ENCODE measurements at places on chromosomes 6 and 20.

GRCh38 chr20:63846128-63846771 is 15.0 kb upstream of the ABHD16B start:
- DNase-seq, result no peak

- DNase-seq, result no peak
These were observed 33.0 kb downstream of the RPP40 start for GRCh38 chr6:4970739-4971395.

DNA sequence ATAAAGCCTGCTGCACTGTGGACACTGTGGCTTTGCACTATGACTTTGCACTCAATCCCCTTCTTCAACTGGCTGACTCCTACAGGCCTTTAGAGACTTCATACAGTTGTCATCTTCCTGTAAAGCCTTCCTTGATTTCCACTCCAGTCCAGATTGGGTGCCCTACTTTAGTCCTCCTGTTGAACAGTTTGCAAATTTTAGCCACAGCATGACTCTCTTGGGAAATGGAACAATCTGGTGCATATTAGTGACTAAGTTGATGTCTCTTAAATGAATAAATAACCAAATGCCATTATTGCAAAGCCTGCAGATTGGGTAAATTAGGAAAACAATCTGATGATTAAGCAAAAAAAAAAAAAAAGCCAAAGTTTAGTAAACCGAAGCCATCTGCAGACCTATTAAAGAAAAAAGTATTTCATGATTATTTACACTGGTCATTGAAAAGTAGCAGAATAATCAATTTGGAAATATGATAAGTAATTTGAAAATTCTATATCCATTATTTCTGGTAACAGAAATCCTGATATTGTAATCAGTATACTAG is 12.6 kb downstream of the PLCB4 start:
- no peak for DNase-seq

DNA sequence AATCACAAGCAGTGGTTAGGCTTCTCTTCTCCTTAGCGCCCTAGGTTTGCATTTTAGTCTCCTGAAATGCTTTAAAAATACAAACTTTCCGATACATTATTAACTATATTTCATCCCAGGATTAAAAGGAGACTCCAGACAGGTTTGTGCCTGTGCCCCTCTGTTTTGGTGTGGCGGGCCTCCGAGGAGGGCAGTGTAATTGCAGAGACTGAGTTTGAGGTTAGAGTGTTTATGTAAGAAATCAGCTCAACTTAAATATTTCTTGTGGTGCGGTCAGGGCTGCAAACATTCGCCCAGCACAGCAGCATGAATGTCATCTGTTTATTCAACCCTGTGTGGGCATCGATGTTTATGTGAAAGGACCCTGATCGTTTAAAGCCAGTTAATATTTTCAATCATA is 130.4 kb upstream of the AKAP12 start:
- DNase-seq, result no peak

DNA sequence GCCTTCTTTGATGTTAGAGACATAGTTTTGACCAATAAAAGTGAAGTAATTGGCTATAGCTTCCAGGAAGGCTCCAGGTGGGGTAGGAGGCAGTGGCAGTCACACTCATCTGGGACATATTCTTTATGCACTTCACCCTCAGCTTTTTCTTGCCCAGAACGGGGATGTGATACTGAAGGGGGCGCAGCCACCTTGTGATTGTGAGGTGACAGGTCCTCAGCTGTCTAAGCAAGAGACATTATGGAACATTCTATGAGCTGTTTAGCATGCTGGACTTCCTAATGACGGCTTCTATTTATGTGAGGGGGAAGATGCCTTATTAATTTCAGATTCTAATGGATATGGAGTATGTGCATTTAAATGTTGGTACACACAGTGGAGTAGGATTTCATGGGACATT is 151.3 kb upstream of the ZFP64 start:
- DNase-seq, result no peak

DNA sequence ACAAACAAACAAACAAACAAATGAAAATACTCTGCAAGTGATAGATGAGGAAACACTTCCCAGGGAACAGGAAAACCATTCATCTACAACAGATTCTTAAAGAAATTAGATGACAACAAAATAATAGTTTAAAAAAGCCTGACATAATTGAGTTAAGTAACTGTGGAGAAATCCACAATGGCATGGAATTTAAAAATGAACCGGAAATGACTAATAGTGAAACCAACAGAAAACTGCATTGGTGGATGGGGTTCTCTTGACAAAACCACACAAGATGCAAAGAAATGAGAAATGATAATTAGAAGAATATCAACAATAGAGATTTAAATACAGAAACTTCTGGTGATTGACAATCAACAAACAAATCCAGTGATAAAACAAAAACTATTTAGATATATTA is 785.6 kb downstream of the QKI start:
- DNase-seq, result no peak

DNA sequence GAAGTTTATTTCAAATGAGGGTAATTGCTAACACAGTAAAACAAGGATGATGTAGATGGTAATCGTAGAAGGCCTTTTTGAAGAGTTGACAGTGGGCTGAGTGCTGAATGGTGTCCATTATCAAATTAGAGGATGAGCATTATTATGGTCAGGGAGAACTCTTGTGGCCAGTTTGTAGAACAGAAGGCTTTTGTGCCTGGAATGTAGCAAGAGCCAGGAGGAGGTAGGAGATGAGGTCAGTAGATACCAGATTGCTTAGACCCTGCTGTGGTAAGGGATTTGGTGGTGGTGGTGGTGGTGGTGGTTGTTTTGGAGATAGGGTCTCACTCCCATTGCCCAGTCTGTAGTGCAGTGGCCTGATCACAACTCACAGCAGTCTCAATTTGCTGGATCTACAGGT is 6.2 kb downstream of the CSE1L start:
- no peak for DNase-seq

- no peak for DNase-seq
These were observed 218.1 kb upstream of the MCHR2 start for GRCh38 chr6:100212131-100212530.

- DNase-seq, result no peak
These were observed 453 bp downstream of the KCNQ5 start for GRCh38 chr6:72622094-72622940.

DNA sequence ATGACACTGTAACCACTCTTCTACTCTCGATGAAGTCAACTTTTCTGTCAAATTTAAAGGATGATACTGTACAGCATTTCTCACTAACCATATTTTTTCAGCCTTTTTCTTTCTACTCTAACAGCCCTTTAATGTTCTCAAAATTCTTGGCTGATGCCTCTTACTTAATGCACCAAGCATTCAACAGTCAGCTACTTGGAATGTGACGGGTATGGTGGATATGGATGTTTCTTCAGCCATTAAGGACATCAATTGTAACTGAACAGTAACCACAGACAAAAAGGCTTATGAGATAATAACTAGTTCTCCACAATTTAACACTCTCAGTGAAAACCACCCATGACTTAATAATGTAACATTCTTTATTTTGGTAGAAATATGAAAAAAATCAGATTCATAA is 467.2 kb upstream of the ZNF337 start:
- DNase-seq, result no peak

DNA sequence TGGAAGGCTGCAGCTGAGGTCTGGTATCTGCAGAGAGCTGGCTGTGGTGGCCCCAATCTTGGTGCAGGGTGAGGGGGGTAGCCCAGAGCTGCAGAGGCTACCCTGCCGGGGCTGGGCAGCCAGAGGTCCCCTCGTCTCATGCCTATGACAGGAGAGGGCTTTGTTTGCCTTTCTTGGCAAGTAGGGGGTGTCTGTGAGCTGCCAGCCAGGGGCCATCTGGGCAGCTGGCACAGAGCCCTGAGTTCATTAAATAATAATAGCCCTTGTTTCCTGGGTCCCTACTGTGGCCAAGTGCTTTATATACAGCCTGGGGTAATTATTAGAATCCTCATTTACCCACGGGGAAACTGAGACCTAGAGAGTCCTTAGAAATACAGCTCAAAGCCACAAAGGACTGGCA is 66.6 kb downstream of the EZR start:
- no peak for DNase-seq

- DNase-seq, result no peak
These were observed 309.9 kb upstream of the OPRM1 start for GRCh38 chr6:153729189-153729588.

GRCh38 chr6:137736048-137736818 is 130.8 kb upstream of the TNFAIP3 start:
- DNase-seq, result no peak

DNA sequence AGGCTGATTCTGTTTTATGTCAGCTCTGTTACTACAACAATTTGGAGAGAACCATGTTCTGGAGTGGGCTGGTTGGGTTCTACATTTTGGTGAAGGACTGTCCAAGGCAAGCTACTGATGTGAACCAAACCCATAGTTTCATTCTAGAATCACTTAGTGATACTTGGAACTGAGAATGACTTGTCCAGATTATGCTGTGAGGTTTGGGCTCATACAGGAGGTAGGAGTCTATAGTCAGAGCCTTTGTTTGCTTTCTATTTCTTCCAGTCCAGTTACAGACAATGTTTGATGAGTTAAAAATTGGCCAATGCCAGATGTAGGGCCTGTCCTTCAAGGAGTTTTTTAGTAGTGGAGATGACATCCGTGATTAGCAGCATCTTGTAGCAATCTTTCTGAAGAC is 97.9 kb downstream of the LRRC1 start:
- no peak for DNase-seq

GRCh38 chr6:40671694-40672050 is 84.5 kb upstream of the LRFN2 start:
- no peak for DNase-seq

GRCh38 chr6:108836061-108836460 is 12.2 kb upstream of the ARMC2 start:
- no peak for DNase-seq

DNA sequence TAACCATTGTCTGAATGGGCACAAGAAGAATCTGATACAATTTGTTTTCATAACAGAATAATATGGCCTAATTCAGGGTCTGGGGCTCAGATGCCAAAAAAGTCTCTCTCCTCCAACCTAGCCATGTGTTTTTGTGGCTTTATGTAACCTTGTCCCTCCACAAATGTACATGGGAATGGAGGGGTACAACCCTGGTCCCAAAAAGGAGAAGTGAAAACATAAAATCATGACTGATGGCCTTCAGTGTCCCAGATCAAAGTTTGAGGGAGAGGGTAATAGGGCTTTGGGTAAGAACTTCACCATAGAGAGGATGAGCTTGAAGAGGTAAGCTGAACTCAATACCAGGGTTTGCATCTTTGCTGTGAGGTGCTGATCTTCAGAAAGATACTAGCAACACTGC is 136.3 kb upstream of the BACH2 start:
- no peak for DNase-seq

GRCh38 chr6:42914546-42914945 is 1.3 kb upstream of the PTCRA start:
- no peak for DNase-seq

DNA sequence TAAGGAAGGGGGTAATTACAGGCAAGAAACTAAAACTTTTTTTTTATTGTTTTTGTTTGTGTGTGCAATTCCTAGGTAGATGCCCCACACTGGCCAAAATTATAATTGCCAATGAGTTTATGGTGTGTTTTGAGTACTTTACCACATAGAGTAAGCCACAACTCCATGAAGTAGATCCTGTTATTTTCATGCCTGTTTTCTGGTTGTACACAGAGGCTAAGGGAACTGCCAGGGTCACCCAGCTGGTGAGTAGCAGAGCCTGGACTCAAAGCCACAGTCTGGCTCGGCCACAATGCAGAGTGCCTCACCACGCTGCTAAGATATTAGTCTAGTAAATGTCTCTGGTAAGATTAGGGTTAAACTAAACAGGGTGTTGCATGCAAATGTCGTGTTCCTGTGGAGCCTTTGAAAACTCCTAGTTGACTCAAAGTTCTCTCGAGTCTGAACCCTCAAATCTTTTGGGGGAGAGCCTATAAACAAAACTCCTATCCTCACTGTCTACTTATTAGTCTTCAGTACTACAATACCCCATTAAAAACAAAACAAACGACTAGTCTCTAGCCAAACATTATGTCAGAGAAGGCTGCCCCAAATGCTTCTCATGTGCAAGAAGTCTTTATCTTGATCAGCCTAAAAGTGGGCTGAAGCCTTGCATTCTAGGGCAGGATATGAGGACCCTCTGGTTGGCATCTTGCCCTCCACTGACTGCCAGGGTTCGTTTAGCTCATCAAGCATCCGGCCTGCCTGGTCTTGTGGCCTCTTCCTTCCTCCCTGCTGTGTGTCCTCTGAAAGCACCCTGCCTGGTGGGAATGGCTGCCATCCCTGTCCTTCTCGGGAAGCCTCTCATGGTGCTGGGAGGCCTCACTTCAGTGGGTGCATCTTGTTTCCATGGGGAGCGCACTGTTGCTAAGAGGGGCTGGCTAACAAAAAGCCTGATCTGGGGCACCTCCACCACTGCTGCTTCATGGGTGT is 4.2 kb downstream of the DUSP22 start:
- peak; percentile 86 for DNase-seq

- no peak for DNase-seq
These were observed 144.0 kb downstream of the BCKDHB start for GRCh38 chr6:80250391-80250997.

- DNase-seq, result no peak
These were observed at the start of gene PLA2G7 for GRCh38 chr6:46734867-46735719. PLA2G7 (minus strand) TSS chr6:46735375; CDS start chr6:46722891, 12,484 bp downstream.

GRCh38 chr20:13684566-13685222 is 46.0 kb upstream of the TASP1 start:
- peak; percentile 54 for DNase-seq

DNA sequence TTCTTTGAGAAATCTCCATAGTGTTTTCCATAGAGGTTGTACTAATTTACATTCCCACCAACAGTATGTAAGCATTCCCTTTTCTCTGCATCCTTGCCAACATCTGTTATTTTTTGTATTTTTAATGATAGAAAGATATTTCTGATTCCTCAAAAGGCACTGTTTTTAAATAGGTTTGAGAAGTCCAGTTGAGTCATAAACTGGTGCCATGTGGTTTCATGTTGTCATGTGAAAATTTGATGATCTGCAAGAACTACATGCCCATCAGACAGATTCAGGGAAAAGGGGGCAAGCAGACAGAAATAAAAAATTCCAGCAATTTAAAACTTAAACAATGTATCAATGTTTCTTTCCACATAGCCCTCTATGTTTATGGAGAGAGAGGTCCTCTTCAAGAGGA is 227.5 kb downstream of the KCNQ5 start:
- DNase-seq, result no peak

DNA sequence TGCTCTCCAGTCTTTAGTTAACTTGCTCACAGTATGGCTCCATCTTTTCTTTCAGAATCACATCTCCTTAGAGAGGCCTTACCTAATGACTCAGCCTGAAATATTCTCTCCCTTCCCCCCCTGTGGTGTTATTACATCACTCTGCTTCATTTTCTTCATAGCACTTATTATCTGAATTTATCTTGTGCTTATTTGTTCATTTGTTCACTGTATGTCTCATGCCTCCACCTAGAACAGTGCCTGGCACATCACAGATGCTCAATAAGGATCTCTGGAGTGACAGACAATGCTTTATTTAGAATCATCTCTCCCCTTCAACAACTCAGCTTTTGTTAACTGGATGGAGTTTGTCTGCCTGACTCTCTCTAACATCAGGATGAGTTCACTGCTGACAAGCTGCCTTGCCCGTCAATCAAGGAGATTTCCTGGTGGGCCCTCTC is 96.6 kb upstream of the MAN1A1 start:
- no peak for DNase-seq

GRCh38 chr20:10419550-10420133 is 14.4 kb downstream of the MKKS start:
- no peak for DNase-seq
